ENCODE measurements at places on chromosomes 11 and 22.

DNA sequence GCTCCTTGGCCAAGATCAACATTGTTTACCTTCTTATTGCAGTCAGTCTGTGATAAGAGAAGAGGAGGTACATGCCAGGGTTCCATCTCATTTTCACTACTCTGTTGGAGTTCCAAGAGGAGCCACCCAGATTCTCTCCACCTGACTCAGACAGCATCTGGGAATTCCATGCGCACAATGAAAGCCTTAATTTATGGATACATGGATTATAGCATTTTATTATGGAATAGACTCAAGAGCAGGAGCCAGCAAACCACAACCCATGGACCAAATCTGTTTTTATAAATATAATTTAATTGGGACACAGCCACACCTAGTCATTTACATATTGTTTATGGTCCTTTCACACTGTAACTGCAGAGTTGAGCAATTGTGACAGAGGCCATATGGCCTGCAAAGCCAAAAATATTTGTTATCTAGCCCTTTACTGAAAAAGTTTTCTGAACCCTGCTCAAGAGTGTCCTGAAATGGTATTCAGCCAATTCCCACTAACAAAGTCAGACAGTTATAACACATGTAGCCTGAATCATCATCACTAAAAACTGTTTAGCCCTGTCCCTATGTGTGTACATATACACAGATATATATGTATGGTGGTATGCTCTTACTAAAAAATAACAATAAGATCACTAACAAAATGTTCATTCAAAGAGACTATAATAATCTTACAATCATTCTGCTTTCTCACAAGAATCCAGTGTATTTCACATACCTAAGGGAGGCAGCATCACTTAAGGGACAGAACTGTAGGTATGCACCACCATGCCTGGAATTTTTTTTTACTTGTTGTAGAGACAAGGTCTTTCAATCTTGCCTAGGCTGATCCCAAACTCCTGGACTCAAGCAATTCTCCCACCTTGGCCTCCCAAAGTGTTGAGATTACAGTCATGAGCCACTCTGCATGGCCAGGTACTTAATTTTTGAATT lies 104.5 kb upstream of the TEAD1 start:
- no peak for DNase-seq

DNA sequence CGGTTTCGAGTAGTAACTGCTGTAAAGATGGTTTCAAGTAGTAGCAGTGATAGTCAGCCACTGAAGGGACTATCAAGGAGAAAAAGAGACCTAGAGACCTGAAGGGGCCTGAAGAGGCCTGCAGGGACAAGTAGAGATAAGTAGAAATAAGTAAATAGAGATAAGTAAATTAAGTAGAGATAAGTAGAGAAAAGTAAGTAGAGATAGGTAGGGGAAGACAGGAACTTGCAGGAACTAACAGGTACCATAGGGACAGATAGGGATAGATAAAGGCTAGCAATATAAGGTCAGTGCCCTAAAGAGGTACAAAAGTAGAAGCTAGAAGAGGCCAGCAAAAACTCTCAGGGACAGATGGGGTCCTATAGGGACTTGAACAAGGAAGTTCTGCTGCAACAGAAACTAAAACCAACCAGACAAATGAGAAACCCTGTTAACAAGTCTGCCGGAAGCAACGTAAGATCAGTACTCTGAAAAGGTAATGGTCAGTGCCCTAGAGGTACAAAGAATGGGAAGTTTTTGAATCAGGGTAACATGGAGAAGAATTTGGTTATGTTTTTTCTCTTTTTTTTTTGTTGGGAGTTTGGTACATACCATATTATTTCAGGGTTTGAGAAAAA lies 9.6 kb upstream of the SC5D start:
- no peak for DNase-seq

GRCh38 chr11:75639762-75640181 lies 29.1 kb downstream of the MAP6 start:
- DNase-seq = no peak

DNA sequence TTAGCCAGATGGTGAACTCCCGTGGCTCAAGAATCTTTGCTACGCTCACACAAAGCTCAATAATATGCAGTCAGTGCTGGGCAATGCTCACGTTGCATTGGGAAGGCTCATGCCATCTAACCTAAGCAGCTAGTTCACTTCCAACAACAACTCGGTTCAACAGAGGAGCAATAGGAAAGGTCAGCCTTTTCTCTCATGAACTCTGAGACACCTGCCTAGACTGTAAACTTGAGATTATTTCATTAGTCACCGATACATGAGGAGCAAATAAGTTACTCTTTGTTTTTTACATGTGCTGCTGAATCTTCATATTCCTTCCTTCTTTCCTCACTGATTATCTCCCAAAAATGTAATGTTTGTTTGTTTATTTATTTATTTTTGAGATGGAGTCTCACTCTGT lies 9.0 kb downstream of the SLC5A4 start:
- DNase-seq = no peak

- DNase-seq = no peak
Observed at GRCh38 chr11:11789735-11790369, 51.9 kb upstream of the USP47 start.

DNA sequence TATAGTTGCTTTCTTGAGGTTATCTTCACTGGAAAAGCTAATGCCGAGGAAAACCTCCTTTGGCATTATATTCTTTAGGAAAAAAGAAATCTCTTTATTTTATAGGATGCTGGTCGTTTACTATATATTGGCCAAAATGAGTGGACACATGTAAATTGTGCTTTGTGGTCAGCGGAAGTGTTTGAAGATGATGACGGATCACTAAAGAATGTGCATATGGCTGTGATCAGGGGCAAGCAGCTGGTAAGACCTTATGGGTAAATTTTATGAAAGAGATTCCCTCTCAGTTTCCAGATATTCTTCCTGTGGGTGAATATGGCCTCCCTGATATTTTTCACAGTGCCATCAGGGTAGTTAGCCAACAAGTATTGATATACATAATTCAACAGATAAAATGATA lies 29.4 kb upstream of the TTC36 start:
- DNase-seq = no peak

DNA sequence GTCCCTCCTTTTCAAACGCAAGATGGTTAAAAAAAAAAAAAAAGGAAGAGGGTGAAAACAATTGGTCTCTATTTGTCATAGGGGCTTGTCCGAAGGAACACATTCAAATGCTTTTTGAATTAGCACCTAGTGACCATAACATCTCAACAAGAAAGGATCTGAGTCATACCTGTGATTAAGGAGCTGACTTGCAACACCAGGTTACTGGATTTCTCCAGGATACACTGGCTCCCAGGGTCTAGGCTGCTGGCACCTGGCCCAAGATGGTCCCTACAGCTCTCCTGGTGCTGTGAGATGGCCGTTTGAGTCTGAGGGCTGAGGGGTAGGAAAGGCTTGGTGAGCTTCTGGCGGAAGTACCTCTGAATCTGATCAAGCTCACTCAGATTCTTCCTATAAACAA lies 28.4 kb upstream of the UCP3 start:
- DNase-seq = no peak

GRCh38 chr11:8384199-8384821 lies 120.6 kb upstream of the LMO1 start:
- no peak for DNase-seq

GRCh38 chr11:112294688-112295340 lies 34.2 kb upstream of the PLET1 start:
- DNase-seq = no peak

GRCh38 chr11:124339396-124340141 lies 19.6 kb upstream of the OR8D2 start:
- DNase-seq = no peak

DNA sequence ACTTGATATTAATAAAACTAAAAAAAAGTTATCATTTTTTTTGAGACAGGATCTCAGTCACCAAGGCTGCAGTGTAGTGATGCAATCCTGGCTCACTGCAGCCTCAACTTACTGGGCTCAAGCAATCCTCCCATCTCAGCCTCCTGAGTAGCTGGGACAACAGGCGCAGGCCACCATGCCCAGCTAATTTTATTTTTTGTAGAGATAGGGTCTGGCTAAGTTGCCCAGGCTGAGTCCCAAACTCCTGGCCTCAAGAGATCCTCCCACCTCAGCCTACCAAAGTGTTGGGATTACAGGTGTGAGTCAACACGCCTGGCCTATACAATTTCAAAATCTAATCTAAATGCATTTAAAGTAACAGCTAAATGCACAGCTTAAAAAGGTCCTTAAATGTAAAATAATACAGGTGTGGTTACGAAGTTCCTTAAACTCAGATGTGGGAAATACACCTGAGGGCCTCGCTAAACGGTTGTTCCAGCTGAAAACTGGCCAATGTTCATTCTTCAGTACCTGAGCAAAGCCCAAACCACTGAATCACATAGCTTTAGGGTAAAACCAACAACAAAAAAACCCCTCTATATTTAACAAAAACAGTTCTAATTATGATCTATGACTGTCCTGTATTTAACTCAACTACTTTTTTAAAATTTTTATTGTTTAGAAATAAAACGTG lies 11.8 kb downstream of the NAP1L4 start:
- no peak for DNase-seq

DNA sequence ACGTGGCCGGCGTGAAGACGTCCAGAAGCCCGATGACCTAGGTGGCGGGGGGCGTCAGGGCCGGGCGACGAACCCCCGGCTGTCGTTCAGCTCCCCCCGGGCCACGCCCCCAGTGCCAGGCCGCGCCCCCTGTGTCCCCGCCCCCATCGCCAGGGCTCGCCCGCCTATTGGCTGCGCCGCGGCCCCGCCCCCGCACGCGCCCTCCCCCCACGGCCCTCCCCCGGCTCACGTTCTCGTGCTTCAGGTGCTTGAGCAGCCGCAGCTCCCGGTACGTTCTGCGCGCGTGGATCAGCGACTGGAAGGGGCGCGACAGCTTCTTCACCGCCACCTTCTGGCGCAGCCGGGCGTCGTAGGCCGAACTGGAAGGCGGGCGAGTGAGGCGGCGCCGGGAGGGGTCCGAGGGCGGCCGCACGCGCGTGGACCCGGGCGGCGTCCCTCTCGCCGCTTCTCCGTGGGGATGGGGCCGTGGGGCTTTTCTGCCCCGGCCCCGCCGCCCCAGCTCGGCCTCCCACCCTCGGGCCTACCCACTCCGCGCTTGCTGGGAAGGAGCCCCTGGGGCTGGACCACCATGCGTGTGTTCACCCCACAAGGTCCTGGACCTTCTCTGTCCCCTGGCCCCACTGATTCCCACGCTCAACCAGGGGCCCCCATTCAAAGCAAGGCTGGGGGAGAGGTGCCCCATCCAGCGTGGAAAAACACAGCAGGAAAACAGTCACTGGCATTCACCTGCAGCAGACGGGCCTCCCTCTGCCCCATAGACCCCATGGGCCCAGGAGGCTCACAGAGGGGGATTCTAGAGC lies 2.4 kb downstream of the MAPK11 start:
- no peak for DNase-seq

DNA sequence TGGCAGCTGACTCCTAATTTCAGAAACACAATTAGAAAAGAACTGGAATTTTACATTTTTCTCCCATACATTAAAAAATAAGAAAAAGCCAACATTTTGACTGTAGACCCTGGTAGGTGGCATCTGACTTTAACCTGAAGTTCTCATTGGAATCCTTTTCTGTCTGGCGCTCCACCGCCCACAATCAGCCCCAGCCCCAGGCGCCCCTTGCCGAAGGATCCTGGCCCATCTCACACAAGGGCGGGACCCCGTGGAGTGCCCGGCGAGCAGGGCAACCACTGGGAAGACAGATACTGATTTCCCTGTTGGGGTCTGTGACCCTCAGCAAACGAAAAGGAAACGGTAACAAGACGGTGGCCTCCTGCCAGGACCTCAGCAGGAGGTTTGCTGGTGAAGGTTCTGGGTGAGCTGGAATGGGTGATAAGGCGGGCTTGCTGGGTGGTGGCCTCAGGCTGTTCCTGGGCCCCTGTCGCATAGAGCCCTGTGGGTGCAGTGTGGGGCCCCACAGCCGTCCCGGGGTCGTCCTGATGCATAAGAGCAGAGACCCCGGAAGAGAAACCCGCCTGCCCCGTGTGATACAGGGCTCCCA lies 15.7 kb downstream of the TSPO start:
- DNase-seq = no peak

GRCh38 chr22:24006207-24006913 lies 1.1 kb upstream of the GSTT4 start:
- no peak for DNase-seq

GRCh38 chr11:102552447-102553194 lies 22.1 kb upstream of the MMP7 start:
- no peak for DNase-seq

- DNase-seq = no peak
Observed at GRCh38 chr11:67418476-67419281, 3.2 kb downstream of the CARNS1 start.

DNA sequence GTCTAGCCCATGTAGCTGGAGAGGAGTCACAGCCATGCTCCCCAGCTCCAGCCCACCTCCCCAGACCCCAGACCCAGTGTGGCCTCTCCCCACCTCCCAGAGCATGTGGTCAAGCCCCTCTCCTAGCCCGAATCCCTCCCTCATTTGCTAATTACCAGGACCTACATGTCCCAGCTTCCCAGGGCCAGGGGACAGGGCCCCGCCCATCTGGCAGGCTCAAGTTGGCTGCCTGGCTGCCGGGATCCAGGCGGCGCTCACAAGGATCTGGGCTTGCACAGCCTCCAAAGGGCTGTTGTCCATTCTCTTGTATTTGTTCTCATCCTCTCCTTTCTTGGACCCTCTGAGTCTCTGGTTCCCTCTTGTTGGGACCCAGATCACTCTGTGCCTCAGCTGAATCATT lies 4.6 kb upstream of the MIF start:
- no peak for DNase-seq

DNA sequence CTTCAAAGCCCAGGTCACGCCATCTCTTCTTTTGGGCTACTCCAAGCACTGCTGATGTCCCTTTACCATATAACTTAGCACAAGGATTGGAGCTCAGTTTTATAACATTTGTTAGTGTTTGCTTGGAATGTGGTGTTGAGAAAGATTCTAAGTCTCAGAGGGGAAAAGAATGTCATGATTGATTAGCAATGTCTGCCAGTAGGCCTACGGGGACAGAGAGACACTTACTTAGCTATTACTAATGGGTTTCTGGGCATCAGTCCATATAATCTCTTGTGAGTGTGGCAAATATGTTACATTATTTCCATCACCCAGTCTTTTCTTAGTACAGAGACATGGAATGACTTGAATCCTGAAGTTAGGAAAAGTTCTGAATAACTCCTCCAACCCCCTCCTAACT lies 75.4 kb upstream of the FSHB start:
- DNase-seq = no peak

Data from activated CD8-positive, alpha-beta memory T cell treated with anti-CD3 and anti-CD28 coated beads for 1 hour (primary cell).